ENCODE measurements at places on chromosomes 11 and 22.

DNA sequence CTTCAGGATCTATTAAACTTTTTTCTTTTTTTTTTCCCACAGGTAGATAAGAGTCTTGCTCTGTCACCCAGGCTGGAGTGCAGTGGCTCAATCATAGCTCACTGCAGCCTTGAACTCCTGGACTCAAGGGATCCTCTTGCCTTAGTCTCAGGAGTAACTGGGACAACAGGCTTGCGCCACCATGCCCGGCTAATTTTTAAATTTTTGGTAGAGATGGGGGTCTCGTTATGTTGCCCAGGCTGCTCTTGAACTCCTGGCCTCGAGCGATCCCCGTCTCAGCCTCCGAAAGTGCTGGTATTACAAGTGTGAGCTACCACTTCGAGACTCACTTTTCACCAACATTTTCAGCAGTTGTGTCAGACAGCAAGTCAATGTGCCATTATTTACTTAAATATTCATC lies 962 bp downstream of the SIRT3 start:
- DNase-seq: no peak

DNA sequence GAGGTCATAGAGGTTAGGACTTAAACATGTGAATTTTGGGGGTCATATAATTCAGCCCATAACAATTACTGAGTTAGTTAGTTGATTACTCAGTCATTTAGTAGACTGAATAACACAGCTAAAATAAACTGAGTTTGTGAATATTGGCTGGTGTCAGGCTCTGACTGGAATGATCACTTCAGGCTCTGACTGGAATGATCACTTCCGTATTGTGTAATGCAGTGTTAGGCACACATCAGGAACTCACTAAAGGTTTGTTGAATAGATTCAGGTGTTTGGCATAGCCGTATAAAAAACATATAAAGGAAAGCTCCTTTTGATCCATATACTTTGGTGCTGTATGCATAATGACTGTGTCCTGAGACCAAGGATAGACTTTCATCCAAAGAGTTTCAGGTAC lies 610.5 kb downstream of the INSC start:
- no peak for DNase-seq

DNA sequence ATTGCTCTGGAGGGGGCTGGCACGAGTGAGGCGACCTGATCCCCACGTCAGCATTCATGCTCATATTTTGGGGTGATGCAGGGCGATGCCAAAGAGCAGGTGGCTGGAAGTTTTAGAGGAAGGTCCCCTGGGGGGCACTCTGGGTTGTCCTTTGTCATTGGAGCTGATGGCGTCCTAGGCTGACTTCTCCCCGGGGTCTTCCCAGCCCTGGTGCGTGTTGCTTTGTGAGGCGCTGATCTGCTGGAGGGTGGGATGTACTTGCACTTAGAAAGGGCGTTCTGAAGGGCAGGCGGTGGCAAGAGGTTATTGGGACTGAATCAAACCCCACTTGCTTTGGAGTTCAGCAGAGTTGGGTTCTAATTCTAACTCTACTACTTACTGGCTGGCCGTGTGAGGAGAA lies 313.3 kb downstream of the NTM start:
- no peak for DNase-seq

DNA sequence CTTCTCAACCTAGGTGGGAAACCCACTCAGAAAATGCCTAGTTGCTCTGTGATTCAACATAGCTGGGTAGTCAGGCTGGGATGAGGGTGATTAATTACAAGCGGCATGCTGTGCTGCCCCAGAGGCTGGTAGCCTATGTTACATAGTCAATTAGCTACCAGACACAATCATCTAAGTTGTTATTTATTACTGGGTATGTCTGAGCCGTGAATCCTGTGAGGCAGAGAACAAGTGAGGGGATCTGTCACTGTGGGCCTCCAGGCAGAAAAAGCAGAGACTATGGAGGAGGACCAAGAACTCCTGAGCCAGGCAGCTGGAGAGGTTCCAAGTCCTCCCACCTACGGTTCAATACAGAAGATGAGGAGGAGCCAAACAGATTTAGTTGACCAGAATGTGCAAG lies 186.6 kb upstream of the BDNF start:
- no peak for DNase-seq

GRCh38 chr11:11519184-11519583 lies 102.6 kb downstream of the GALNT18 start:
- DNase-seq: no peak

DNA sequence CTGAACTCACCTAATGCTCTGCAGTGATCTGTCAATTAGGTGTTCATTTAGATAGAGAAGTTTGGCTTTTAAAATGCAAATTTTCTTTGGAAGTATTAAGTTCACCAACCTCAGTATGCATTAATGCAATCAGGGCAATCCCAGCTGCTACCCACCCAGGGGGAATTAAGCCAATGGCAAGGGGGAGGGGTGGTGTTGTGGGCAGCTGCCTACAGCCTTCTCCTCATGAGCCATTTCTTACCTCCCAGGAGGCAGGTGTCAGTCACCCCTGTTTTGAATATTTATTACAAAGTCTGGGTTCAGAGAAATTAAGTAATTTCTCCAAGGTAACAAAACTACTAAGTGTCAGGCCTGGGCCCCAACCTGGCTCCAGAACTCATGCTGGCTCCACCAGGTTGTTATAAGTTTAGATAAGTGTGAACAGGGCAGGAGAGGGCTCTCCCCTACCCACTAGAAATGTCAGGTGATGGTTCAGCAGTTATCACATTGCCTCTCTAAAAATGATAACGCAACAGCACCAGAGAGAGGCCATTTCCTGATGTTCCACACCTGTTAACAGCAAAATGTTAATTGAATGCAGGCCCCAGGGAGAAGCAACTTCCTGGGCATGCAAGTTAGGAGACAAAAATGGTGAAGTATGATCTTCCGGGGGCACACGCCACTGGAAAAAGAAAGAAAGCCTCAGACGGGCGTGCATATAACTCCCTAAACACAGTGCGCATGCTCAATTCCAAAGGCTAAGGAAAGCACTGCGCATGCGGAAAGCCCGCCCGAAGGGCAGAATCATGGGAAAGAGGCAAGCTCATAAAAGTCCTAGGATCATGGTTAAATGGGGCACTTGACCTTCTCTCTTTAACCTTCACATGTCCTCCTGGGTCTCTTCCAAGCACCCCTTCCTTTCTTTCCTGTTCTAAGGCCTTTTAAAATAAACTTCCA lies 35.4 kb upstream of the GNAZ start:
- no peak for DNase-seq

GRCh38 chr11:10275714-10276113 lies 18.3 kb downstream of the SBF2 start:
- no peak for DNase-seq

- DNase-seq: no peak
Measured at GRCh38 chr22:48182031-48182430, 1419.6 kb downstream of the TBC1D22A start.

DNA sequence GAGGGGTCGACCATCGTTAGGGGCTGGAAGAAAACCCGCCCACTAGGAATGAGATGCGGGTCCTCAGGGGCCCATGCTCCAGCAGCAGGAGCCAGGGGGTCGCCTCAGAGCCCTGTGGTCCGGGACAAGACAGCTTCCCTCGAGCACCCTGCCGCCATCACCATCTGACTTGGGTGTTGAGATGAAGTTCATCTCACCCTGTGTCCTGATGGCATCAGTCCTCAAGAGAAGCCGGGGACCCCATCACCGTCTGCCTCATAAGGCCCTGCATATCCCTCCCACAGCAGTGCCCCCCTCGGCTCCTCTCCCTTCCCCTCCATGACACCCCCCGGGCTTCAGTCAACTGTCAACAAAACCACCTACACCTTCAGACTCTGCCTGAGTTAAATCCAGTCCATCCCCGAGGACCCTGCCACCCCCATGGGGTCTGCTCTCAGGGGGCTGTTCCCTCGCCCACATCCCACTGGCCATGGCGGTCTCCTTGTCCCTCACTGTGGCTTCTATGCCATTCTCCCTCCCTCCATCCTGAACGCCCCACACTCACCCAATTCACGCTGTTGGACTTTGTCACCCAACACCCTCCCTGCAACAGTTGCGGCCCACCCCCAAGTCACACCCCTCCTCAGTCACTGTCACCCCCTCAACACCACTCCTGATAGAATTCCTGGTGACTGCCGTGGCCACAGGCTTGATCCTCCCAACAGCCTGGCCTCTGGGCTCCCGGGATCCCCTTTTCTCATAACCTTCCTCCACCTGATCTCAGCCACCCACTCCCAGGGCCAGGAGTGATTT lies 87.7 kb upstream of the RTL6 start:
- DNase-seq: no peak

GRCh38 chr11:60129853-60130252 lies 41.4 kb downstream of the MS4A2 start:
- no peak for DNase-seq

DNA sequence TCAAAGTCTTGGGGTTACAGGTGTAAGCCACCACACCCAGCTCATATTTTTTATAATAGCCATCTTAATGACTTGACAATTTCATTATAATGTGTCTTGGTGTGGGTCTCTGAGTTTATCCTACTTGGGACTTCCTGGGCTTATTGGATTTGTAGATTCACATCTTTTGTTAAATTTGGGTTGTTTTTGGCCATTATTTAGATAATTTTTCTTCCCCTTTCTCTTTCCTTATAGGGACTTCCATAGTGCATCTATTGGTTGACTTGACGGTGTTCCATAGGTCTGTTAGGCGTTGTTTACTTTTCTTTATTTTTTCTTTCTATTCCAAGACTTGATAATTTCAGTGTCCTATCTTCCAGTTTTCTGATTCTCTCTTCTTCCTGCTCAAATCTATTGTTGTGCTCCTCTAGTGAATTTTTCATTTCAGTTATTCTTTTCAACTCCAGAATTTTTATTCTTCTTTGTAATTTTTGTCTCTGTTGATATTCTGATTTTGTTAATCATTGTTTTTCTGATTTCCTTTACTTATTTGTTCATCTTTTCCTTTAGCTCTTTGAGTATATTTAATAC lies 45.6 kb downstream of the RRM1 start:
- DNase-seq: no peak

DNA sequence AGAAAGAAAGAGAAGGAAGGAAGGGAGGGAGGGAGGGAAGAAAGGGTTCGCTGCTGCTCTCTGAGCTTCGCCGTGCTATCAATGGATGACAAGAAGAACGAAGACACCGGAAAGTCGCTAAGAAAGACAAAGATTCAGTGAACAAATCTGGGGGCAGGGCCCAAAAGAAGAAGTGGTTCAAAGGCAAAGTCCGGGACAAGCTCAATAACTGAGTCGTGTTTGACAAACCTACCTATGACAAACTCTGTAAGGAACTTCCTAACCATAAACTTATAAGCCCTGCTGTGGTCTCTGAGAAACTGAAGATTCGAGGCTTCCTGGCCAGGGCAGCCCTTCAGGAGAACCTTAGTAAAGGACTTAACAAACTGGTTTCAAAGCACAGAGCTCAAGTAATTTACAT lies 2.9 kb upstream of the TTLL1 start:
- no peak for DNase-seq

GRCh38 chr11:80958361-80958760 lies 1517.5 kb upstream of the TENM4 start:
- no peak for DNase-seq

DNA sequence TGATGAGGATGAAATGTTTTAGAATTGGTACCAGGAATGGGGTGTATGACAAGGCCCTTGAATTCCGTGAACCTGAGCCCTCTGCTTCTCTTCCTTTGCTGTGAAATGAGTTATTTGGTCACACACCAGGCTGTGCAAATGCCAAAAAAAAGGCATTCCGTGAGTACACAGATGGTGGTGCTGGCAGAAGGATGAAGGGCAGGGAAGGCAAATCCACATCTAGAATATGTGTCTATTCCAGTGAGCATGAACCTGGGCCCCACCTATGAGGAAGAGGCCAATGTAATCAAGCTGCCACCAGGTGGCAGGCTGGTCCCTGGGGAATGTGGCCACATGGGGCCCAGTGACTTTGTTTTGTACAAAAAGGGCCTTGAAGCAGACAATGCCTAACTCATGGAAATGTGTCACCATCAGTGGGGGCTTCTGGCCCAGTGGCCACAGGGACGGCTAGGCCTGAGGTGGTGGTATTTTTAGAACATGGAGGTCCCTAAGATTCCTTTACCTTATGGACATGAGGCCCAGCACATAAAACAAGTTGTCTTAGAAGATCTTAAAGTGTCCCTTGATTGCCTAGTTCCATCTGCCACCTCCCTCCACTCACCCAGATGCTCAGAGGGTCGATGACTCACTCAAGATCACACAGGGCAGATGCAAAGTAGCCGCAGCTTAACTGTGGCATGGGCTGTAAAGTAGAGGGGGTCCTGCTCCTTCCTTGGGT lies 3.9 kb upstream of the RNF215 start:
- DNase-seq: peak; percentile 55

DNA sequence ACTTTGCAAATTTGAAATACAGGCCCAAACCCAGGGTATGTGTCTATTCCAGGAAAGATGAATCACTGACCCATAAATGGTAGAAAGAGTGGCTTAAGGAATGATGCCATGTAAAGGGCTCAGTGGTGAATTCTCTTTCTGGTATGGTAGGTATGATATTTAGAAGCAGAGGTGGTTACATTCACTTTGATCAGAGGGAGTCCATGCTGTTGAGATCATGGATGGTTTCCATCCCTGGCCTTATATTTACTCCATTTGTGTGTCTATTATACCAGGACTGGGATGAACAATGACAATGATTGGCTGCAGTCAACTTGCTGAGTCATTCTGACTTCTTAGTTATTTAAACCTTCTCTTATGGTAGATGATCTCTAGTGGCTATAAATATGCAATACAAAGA lies 419.8 kb upstream of the LRRC4C start:
- DNase-seq: no peak

DNA sequence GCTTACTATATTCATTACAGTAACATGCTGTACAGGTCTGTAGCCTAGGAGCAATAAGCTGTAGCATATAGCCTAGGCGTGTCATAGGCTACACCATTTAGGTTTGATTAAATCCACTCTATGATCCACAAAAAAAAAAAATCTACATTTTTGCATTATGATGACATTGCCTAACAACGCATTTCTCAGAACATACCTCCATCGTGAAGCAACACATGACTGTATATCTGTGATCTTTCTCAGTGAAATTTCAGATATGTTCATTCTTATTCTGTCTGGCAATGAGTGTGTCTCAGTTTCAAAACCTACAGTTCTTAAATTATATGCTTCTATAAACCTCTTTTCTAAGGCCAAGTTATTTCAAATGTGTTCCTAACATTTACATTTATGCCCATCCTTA lies 140.3 kb downstream of the CADM1 start:
- DNase-seq: no peak

DNA sequence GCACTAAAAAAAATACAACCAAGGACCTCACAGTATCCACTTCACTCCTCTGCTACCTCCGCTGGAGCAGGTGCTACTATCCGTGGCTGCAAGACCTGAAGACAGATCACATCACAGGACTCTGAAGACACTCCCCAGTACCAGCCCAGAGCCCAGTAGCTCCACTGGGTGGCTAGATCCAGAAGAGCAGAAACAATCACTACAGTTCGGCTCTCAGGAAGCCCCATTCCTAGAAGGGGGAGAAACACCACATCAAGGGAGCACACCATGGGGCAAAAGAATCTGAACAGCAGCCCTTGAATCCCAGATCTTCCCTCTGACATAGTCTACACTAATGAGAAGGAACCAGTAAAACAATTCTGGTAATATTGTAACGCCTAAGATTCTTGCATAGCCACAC lies 494.0 kb upstream of the FAT3 start:
- no peak for DNase-seq

GRCh38 chr11:108817976-108818375 lies 153.1 kb downstream of the DDX10 start:
- DNase-seq: no peak

Data from stimulated activated CD8-positive, alpha-beta memory T cell treated with anti-CD3 and anti-CD28 coated beads, Interleukin-2, amount 100 ng/mL, for 48 hours (primary cell).